SW480 (cell line): ENCODE measurements at places on chromosomes 7 and 10.

DNA sequence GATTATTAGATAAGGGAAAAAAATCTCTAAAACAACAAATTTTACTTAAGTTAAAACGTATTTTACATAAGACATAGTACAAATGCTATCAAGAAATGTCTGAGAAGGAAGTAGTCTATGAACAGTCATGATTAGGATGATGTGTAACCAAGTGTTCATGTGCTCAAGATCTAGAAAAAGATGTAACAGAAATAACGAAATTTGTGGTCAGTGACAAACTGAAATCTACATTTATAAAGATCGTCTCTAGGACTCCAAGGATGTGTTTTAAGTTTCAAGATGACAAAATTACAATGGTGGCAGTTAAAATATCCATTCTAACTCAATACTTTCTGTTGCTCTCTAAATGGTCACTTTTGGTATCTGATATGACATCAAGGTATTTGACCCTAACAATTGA is 17.2 kb downstream of the PPP3CB start:
- DNase-seq = no peak

- DNase-seq = no peak
These were observed 361.0 kb downstream of the ETV1 start for GRCh38 chr7:13628239-13629001.

DNA sequence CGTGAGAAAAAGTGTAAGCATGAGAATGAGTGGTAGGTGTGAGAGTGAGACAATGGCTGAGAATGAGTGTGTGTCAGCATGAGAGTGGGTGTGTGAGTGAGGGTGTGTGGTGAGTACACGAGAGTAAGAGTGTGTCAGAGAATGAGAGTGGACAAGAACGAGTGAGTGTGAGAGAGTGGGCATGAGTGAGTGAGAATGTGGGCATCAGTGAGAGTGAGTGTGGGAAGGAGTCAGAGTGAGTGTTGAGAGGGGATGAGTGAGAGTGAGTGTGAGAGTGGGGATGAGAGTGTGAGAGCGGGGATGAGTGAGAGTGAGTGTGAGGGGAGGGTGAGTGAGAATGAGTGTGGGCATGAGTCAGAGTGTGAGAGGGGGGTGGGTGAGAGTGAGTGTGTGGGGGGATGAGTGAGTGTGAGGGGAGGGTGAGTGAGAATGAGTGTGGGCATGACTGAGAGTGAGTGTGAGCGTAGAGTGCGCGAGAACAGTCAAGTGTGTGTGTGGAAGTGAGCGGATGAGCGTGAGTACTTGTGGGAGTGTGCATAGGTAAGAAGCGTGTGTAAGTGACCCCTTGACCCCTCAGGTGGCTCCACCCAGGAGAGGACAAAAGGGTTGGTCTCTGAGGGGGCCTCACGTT is 75.8 kb downstream of the GOLGA7B start:
- no peak for DNase-seq

DNA sequence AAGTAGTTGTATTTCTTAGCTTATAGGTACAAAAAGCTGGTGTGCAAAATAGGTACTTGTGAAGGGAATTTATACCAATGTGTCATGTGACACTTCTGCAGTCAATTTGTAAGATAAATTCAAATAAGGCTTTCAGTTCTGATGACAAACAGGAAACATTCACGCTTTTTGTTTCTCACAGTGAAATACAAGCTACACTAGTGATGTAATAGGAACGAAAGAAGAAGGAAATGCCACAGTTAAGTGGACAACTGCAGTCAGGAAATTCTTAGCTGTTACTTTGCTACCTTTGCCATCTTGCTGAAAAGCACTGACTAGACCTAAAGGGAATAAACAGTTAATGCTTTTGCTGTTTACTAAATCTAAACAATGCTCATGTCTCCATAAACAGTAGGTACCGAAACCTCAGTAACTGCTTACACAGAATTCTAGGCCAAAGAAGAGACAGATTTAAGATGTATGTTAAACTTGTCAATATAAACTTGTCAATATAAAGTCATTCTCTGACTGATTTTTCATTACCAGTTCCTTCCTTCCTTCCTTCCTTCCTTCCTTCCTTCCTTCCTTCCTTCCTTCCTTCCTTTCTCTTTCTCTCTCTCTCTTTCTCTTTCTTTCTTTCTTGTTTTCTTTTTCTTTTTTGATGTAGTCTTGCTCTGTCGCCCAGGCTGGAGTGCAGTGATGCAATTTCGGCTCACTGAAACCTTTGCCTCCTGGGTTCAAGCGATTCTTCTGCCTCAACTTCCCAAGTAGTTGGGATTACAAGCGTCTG is 10.1 kb downstream of the OTUD1 start:
- no peak for DNase-seq

DNA sequence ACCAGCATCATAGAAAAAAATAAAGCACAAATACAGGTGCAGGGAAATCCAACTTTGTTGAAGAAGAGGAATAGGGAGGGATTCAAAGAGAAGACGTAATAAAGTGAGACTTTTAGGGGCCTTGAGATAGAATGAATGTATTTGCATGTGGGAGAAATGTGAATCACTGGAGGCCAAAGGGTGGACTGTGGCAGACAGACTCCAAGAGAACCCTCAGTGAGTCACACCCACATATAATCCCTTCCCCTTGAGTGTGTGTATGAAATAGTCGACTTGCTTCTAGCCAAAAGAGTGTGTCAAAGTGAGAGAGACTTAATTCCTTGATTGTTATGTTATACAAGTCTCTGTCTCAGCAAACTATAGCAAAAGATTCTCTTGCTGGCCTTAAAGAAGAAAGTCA is 101.3 kb upstream of the GHITM start:
- DNase-seq = no peak

GRCh38 chr10:107540981-107541380 is 376.5 kb upstream of the SORCS1 start:
- no peak for DNase-seq

DNA sequence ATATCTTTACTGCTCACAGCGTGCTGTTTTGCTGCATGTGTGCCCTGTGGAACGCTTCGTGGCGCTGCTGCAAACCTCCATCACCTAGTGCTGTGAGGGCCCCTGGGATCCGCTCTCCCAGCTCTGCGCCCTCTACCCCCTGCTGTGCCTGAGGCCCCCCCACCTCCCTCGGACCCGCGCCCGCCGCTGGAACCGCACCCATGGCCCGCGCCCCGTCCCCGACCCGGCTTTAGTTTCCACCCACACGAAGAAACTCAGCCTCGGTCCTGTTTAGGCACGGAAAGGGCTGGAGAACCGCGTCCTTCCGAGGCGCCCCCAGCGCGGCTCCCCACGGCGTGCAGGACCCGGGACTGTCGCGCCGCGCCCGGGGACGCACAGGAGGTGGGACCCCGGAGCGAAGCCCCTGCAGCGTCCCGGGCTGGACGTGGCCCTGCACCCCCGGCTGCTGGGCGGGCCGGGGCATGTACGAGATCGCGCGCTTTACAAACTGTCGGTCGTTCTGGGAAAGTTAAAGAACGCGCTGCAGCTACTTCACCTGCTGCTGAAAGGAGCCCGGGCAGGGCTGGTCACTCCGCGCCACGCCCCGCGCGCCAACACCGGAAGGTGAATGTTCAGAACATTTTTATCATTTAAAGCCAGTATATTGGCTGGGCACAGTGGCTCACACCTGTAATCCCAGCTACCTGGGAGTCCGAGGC is 54.3 kb downstream of the BMS1 start:
- no peak for DNase-seq

GRCh38 chr7:5691606-5692005 is 89.9 kb downstream of the RNF216 start:
- DNase-seq = no peak

DNA sequence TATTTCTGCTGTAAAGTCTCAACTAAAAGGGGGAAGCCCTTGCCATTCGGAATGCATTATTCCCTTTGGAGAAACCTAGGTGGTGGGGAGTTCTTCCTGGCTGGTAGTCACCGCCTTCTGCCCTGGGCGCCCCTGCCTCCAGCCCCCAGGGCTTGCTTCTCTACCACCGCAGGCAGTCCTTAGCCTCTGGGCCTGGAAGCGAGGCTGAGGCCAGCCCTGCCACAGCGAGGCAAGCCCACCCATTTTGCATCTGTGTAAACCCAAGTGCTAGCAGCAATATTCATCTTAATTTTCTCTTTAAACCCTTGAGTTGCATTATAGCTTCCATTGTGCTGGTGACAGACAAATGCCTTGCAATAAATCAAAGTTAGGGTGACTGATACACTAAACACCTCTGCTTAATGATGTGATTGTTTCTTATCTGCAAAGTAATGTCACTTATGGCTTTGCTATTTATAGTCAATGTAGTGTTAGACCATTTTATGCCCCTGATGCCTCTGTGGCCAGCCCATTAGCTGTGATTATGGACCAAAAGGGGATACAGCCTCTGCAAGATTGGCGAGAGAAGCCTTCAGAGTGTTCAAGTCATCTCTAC is 26.2 kb upstream of the MGMT start:
- DNase-seq = no peak

DNA sequence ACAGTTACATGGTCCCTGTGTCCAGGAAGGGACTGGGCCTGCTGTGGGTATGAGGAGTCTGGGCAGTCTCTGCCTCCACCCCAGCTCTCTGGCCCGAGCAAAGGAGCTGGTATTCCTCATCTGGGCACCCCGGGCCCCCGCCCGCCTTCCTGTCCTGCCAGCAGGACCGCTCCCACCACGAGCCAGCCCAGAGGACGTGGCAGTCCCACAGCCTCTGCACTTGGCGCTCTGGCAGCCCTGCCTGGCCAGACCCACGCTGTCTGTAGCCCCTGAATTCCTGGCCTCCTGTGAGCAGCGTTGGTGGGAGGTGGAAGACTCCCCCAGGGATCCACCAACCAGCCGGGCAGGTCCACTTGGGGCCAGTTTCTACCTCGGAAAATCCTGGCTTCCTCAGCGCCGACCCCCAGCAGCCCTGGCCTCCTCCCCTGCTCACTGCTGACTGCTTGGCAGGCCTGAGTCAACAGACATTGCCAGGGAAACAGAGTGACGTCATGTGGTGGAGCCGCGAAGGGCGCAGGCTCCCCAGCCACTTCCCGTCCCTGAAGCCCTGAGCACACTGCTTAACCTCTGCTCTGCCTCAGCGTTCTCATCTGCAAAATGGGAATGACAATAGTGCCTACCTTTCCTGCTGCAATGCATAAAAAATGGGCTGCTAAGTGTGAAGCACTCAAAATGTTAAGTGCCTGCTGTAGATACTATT is 21.6 kb upstream of the LIMK1 start:
- DNase-seq = peak; percentile 75

DNA sequence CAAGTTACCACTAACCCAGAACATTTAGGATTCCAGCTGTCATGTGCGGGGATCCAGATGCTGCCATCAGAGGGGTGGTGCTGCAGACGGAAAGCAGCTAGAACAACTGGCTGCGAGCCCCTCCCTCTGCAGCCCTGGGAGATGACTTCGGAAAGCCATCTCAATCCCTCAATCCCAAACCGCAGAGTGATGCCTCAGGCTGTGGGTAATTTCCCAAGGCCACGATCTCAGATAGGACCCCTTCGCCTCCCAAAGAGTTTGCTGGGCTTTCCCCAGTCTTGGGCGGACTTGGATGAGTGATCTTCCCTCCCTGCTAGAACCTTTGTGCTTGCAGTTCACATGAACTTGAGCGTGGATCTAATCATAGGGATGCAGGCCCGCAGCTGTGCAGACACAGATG is 71.3 kb upstream of the EN2 start:
- no peak for DNase-seq

GRCh38 chr7:129494041-129494440 is 8.3 kb upstream of the SMKR1 start:
- no peak for DNase-seq

GRCh38 chr10:102114861-102115618 is 5.1 kb downstream of the LDB1 start:
- peak; percentile 66 for DNase-seq

- no peak for DNase-seq
These were observed 7.9 kb downstream of the GPRIN2 start for GRCh38 chr10:46548498-46549090.

DNA sequence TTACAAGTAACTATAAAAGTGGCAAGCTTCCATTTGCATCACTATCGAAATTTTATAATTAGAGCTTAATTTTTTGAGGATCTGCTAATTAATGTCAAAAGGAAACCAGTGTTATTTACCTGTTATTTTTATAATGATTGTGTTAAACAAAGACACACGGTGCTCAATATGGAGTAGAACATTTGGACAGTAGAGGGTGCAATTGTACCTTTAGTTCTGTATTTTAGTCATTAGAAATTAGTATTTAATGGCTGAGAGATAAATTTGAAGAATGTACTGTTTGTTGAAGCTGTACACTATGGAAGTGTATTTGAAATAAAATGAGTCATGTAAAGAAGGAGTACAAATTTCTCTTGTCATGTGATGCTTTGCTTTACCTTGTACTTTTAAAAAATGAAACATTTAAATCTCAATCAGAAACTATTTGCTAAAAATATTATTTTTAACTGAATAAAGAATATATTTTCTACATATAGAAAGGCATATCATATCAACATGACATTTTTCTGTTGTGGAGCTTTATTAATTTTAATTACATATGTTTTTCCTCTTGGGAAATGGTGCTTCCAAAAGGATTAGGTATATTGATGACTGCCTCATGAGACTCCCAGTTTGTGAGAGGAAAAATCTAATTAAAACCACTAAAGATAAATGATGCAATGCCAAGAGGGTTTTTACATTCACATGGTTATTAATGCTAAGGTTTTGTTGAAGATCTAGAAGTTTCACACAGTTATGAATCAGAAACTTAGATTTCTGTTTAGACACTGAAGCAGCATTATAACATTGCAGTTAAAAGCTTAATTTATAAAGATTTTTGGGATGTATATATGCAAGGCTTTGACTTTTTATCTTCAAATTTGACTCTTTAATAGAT is 10.4 kb upstream of the PRKG1 start:
- peak; percentile 26 for DNase-seq

GRCh38 chr7:11317766-11318165 is 344.1 kb downstream of the PHF14 start:
- DNase-seq = no peak

DNA sequence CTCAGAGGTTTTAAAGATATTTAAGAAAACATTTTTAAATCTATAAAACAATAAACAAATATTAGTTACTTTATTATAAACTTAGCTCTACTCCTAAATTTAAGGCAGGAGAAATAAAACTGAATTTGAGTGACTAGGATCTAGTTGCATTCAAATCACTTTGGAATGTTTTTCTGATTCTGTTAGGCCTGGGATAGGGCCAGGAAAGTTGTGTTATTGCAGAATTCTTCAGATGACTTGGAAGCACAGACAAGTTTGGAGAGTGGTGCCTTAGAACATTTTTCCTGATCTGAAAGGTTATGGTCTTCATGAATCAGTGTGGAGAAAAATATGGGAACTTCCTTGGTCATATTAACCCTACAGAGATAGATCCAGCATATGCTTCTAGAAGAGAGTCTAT is 15.6 kb upstream of the SLC25A13 start:
- DNase-seq = no peak

- no peak for DNase-seq
These were observed 206.3 kb downstream of the MDFIC start for GRCh38 chr7:115128154-115128553.

DNA sequence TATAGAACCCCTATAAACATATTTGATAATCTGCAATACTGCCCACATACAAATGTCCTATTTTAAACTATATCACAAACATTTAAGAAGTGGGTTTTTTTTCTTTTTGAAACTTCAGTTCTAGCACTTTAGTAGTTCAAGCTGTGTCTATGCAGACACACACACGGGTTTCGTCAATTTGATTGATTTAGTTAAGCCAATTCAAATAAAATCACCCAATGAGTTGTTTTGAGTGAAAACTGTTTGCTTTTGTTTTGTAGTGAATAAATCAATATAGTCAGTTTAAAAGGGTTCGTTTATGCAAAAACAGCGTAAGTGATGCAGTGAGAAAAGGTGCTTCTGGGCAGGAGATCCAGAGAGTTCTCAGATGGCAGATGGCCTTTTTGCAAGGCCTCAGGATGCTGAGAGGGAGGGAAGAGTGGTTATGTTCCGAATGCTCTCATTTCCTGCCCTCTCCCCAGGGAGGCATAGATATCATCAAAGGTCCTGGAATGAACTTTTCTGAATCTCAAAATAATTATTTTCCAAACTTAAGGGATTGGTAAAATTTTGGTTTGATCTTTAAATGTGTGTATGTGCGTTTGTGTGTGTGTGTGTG is 102.7 kb downstream of the AGMO start:
- no peak for DNase-seq
